ENCODE measurements at places on chromosomes 16 and 17.

DNA sequence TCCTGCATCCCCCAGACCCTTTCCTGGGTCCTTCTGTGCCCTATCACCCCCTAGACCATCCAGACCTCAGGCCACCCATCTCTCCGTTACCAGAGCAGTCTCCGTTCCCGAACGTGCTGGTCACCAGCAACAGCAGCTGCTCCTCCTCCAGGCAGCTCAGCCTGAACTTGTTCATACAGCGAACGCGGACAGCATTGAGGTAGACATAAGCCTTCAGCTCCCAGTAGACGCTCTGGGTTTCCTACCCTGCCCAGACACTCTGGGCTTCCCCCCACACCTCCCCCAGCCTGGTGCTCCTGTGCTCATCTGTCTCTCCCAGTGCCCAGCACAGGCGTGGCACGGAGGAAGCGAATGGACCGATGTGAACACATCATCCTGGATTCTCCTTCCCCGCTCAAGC, 41.6 kb upstream of the RNFT1 start:
- DNase-seq, result no peak

GRCh38 chr16:1674751-1675664, 3.1 kb upstream of the JPT2 start:
- DNase-seq, result peak; percentile 59

DNA sequence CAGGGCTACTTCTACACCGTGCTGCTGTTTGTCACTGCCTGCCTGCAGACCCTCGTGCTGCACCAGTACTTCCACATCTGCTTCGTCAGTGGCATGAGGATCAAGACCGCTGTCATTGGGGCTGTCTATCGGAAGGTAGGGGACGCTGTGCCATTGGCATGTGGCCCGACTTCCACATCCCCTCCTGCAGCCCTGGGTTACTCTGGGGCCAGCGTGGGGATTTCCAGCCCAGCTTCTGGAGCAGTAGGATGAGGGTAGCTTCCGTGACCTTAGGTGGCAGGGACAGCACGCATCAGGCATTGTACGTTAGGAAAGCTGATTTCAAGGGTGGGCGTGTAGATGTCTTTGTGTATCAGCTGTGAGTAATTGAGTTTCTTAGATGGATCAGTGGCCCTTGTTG, 96.5 kb downstream of the ABCC1 start:
- DNase-seq, result no peak

DNA sequence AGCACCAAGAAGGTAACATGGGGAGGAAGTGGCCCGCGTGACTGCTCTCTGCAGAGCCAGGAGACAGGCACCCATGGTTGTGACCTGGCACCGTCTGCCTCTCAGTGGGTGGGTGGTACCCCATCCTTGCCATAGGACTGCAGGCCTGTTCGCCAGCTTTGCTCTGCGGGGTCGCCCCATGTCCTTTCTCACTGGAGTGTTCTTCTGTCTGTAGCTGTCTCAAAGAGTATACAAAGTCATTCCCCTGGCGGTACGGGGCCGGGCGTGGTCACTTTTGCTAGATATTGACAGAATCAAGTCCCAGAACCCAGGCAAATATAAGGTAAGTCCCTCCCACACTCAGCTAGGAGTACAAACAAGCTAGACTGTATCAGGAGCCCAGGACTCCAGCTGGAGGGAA, 6.0 kb downstream of the TBC1D26 start:
- DNase-seq, result no peak

DNA sequence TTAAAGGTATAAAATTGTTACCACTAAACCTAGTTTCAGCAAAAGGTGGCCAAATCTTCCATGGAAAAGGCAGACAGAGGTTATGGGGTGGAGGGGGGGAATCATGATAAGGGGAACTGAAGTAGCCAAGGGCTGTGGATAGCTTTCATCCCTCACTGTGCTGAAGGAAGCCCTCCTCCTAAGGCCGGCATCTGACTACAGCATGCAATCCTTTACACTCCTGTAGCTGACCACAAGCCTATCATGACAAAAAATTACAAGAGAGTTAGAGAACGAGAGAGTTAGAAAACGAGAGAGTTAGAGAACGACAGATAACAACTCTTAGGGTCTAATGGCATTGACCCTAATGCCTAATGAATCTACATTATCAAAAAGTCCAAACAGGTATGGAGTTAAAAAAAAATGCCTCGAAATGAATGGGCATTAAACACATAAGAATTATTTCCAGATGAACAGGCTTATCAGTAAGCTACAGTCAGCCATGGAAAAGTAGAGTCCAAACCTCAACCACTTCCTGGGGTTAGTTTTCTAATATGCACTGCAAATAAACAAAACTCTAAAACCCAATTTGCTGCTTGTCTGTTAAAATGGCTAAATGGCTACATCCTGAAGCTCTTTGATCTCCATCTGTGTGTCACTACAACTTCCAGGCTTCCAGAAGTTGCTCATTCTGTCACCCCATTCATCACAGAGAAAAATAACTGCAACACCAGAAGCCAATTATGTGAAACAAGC, 29.7 kb downstream of the DUSP14 start:
- DNase-seq, result no peak

- DNase-seq, result no peak
Observed at GRCh38 chr16:62970851-62971250, 934.6 kb upstream of the CDH8 start.
